ENCODE measurements at places on chromosomes 7 and 10.

- DNase-seq = no peak
These were observed 37.0 kb upstream of the CHST15 start for GRCh38 chr10:124130198-124130900.

DNA sequence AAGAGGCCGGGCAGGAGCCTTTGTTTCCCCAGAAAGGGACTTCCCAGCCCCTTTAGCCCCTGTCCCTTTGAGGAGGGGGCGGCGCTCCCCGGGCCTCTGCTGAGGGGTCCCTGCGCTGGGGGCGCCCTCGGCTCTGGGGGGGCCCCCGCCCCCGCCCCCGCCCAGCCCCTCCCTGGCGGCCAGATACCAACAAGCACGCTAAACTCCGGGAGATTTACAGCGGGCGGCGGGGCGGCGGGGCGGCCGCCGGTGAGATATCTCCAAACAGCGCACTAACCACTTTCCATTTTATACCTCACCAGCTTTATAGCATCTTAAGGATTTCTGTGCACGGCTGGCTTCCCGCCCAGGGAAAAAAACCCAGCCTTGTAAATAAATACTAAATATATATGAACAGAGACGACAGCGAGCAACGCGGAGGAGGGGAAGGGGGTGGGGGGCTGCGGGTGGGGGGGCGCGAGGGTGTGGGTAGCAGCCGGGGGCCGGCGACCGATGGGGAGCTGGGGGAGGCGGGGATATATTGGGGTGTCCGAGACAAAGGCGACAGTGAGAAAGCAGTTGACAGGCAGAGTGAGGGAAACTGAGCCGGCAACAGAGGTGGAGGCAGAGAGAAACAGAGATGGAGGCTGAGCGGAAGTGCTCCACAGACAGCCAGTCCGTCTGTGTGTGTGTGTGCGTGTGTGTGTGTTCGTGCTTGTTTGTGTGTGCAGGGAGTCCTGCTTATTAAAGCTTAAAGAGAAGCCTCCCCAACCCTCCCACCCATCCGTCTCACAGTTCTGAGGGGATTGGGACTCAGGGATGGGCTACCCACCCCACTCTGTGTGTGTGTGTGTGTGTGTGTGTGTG, 85.8 kb downstream of the HIF1AN start:
- no peak for DNase-seq

- no peak for DNase-seq
These were observed 2.8 kb downstream of the CALML3 start for GRCh38 chr10:5527332-5528200.

DNA sequence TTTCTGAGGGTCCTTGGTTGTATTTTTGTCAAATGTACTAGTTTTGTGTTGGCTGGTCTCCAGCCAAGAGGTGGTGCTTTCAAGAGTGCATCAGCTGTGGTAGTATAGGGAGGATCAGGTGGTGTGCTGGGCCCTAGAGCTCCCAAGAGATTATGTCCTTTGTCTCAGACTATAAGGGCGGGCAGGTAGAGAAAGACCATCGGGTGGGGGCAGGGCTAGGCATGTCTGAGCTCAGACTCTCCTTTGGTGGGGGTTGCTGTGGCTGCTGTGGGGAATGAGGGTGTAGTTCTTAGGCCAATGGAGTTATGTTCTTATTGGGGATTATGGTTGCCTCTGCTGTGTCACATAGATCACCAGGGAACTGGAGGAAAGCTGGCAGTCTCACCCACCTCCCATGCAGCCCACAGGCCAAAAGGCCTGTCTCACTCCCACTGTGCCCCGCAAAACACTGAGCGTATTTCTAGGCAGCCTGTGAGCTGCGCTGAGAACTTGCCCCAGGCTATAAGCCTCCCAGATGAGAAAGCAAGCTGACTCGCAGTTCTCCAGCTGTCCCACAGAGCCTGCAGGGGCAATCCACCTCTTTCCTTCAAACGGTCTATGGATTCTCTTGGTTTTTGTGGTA, 1066.7 kb downstream of the GRM8 start:
- peak; percentile 88 for DNase-seq

- DNase-seq = no peak
These were observed 3.4 kb downstream of the GPR15LG start for GRCh38 chr10:84176836-84177474.

GRCh38 chr10:93921338-93921737, 27.6 kb downstream of the SLC35G1 start:
- DNase-seq = no peak

DNA sequence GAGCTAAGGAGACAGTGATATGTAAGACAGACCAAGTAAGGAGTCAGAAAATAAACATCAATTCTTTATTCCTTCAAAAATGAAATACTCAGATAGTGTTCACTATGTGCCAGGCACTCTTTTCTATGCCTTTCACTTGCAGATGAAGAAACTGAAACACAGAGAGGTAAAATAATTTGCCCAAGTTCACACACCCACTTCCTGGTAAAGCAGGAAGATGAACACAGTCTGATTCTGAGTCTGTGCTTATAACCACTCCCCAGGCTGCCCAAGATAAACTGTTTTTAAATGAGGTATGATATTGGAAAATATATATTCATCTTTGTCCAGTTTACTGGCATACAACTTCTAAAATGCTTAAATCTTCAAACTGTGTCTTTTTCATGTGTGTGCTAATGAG, 294.4 kb upstream of the NPVF start:
- no peak for DNase-seq

DNA sequence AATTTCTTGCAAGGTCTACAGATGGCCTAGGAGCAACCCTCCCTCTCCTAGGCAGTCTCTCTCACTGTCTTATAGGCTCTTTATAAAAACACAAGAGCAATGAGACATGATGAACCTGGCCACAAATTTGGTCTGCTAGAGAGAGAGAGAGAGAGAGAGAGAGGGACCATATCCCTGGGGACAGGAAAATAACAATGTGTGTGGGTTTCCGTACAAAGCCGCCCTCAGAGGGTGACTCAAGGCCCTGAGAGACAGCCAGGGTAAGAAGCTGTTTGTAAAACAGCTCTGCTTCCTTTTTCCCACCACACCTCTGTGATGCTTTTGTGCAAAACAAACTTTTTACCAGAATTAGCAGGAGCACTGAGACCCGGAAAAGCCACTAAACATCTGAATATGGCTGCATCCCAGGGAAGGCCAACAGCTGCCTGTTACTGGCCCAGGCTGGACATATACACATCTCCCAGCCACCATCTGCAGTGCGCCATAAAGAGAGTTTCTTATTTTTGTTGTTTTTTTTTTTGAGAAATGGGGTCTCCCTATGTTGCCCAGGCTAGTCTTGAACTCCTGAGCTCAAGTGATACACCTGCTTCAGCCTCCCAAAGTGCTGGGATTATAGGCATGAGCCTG, 18.4 kb downstream of the GIMAP5 start:
- no peak for DNase-seq

DNA sequence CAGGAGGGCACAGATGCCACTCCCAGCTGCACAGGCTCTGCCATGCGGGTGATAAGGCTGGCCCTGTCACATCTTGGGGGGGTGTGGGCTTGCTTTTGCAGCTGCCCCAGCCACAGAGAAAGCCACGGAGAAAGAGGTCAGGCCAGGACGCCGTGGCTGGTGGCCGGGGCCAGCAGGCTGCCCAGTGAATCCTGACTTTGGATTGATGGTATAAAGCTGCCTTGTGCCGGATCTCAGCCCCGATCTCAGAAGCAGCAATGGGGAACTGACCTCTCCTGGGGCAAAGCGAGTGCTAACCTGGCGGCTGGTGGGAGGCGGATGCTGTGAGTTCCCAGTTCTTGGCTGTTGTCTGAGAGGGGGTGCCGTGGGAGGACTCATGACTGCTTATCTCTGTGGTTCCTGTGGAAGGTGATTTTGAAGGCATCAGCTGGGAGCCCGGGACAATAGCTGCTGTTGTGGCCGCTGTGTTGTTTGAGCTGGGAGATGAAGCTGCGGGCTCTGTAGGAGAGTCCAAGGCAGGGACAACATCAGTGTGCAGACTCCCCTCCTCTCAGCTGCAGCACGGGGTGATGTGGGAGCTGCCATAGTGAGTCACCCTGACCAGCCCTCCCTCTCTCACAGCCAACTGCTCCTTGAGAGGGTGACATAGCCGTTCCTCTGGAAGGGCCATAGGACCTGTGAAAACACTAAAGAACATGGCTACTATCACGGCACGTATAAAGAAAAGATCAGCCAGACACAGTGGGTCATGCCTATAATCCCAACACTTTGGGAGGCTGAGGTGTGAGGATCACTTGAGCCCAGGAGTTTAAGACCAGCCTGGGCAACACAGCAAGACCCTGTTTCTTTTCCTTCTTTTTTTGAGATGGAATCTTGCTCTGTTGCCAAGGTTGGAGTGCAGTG, 17.0 kb downstream of the IL15RA start:
- no peak for DNase-seq

DNA sequence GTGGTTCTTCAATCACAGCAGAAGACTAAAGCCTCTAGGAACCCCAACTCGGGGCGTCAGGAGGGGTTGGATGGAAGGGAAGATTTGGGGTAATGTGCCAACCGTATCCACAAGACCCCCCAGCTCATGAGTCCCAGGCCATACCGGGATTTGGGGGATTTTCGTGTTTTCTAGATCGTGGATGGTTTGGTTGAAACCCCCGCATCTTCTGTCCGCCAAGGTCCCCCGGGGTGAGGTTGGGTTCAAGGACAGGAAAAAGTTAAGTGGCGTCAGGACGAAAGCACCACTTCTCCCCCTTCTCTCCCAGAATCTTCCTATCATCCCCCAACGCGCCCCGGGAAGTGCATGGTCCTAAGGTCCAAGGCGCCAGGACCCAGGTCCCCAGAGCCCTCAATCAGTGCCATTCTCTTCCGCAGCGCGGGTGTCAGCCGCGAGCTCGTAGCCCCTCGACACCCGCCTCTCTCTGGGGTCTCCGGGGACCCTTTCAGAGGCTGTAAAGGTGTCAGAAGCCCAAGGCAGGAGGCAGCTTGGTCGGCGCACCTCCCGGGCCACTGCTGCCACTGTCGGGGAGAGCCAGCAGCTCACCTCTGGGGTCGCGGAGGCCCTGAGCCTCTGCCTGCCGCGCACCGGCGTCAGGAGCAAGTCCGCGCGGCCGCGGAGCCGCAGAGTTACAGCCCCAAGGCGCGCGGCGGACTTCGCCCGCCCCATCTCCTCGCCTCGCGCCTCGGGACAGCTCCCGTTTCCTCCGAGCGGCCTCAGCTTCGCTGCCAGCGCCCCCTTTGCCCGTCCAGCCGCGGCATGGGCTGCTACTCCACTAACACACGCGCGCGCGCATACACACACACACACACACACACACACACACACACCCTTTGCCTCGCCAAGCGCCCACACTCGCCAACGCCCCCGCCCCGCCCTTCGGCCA, 1.5 kb downstream of the MKX start:
- no peak for DNase-seq

DNA sequence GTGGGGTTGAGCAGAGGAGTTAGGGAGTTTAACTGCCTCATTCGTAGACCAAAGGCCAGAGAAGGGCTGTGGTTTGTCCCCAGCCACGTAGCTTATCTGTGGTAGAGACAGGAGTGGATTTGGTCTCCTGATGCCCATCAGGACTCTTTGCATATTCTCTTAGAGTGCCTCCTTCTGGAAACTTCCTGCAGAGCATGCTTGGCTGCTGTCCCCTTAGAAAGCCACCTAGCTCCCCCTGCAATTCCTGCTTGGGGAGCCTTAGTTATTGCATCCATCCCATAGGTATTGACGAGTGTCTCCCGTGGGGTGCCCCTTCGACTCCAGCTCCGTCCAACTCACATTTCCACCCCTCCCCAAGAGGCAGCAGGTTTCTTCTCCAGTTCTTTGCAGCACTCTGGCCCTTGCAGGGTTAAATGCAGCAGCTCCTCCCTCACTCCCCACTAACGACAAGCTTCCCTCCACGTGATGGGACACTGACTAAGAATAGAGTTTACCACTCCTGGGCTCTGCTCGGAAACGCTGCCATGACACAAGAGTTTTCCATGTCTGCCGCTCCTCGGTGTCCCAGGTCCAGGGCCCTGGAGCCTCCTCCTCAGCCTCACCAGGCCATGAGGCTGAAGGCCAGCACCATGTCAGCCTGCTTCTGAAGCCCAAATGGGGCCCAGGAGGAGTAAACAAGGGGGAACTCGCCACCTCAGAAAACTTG, 147.8 kb upstream of the UNC5B start:
- DNase-seq = no peak

DNA sequence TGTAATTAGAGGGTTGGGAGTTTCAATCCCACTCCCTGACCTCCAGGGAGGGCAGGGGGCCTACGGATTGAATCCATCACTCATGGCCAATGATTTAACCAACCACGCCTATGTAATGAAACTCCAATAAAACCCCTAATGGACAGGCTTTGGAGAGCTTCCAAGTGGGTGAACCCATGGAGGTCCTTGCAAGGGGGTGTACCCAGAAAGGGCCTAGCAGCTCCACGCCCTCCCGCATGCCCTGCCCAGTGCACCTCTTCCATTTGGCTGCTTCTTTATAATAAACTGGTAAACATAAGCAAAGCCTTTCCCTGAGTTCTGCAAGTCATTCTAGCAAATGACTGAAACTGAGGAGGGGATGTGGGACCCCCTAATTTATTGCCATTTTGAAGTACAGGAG, 280.1 kb downstream of the FRMD4A start:
- no peak for DNase-seq

DNA sequence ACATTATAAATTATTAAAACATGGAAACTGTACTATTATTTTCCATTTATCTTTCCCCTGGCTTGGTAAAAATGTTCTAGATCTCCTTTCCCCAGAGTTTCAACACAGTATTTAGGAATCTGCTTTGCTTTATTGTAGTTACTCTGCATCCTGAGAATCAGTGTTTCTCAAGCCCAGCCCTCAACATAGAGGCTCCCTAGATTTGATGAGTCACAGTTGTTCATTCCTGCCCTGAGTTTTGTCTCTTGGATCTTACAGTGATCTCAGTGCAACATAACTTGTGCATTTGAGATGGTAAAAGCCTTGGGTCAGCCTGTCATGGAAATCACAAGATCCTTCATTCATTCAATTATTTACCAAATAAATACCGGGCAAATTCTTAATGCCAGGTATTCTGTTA, 63.0 kb downstream of the VAX1 start:
- no peak for DNase-seq

DNA sequence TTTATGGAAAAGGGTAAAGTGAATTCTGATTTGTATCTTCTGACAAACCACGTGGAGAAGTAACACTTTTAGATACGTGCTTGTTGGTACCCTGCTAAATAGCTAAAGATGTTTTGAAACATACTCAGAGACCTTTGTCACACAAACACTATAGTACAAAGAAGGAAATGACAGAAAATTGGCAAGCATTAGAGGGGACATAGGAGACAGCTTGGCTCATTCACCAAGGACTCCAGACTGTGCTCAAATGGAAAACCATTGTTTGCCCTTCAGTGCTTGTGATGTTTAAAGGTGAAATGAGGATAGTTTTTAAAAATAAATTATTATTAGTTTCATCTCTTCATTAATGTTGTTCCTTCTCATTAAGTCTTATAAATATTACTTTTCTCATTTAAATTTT, 34.0 kb upstream of the CD36 start:
- DNase-seq = no peak

DNA sequence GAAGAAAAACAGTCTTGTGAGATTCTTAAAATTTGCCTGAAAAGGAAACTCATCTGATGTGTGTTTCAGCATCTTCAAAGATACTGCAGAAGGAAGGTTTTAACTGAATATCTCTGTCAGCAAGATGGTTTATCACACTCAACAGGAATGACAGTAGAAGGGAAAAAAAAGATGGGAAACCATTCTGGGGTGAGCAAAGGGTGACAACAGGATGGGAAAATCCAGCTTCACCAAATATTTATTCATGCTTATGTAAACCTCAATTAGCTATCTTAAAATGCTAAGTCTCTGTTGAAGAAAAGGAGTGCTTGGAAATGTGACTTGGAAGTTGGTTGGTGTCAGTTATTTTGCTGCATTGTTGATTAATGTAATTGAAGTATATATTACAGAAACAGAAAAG, 82.2 kb downstream of the FZD1 start:
- no peak for DNase-seq

Measured in SK-N-MC (cell line).